ENCODE measurements at places on chromosomes 12 and 14. TPM values are rescaled to one million over a fixed set of nuclear protein-coding genes. Genes with fewer than 3 reads are reported as not detected.

The KERA gene
- not detected for polyA plus RNA-seq

The USP44 gene
- polyA plus RNA-seq: 1.7 TPM

The SIRT4 gene
- polyA plus RNA-seq: 2.5 TPM

- no peaks in the 10 kb centered on the region for H3K27me3 ChIP-seq
- no peaks in the 10 kb centered on the region for H3K36me3 ChIP-seq
- no peaks in the 10 kb centered on the region for H3K4me1 ChIP-seq
- H3K27ac ChIP-seq: no peak overlapping the region
- DNase-seq: no peak
These were observed 150.0 kb upstream of the CRY1 start for GRCh38 chr12:107243341-107243740.

- H3K27me3 ChIP-seq: no peaks in the 10 kb centered on the region
- no peak overlapping the region for H3K27ac ChIP-seq
- no peaks in the 10 kb centered on the region for H3K36me3 ChIP-seq
- H3K4me3 ChIP-seq: no peak overlapping the region
- no peak for DNase-seq
These were observed 25.3 kb upstream of the FAM181A start for GRCh38 chr14:93901813-93902212.

GRCh38 chr12:19901841-19902240 lies 462.5 kb downstream of the AEBP2 start:
- no peaks in the 10 kb centered on the region for H3K27me3 ChIP-seq
- H3K27ac ChIP-seq: no peak overlapping the region
- H3K4me3 ChIP-seq: no peak overlapping the region
- DNase-seq: no peak
- H3K36me3 ChIP-seq: no peaks in the 10 kb centered on the region

DNA sequence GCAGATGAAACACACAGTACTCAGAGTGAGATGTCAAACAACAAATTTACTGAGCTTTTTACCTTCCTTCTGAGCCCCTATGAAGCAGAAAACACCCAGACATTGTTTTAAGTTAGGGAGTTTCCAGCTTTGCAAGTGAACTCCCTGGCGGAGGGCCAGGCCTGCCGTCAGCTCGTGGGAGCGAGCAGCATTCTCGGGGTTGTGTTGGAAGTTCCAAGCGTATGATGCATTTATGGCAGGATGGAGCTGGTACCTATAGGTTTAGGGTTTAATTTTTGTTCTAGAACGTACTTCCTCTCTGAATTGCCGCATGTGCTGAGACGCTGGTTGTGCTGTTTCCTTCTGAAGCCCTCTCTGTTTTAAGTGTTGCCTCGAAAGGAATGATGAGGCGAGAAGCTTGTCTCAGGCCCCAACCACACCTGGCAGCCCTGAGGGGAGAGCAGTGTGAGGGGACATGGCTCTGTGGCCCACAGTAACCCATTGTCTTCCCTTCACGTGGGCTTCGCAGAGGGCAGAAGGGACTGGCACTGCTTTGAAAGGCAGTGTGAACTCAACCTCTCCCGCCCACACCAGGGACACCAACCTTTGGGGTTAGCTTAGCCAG lies 76.6 kb downstream of the SSPN start:
- DNase-seq: peak; percentile 91
- no peaks in the 10 kb centered on the region for H3K4me1 ChIP-seq
- H3K27me3 ChIP-seq: no peaks in the 10 kb centered on the region

DNA sequence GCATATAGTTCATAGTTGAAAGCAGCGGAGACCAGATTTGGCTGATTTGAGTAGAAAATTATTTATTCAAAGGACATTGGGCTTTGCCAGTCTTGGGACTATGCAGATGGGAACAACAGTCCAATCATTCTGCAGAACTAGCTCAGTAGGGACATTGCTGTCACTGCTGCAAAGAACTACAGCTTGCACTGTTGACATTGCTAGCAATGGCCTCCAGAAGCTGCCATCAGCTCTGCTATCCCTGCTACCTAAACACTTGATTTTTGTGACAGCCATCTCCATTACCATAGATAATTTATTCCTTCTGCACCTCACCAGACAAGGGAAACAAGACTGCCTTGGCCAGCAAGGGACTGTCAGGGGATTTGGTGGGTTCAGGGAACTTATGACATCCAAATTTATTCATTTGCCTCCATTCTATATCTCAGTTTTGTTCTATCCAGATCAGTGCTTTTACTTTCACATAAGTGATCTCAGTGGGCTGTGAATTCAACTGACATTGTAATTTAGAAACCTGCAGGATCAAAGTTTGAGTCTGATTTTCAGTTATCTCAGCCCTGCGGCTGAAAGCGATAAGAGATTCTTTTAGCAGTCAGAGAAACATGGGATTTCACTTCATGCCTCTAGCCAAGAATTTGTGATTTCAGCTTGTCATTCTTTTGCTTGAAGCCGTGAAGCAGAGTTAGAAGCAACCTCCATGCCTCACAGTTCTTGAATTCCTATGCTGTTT lies 136.7 kb upstream of the FBXO33 start:
- H3K27me3 ChIP-seq: no peaks in the 10 kb centered on the region
- no peaks in the 10 kb centered on the region for H3K4me1 ChIP-seq
- no peak overlapping the region for H3K27ac ChIP-seq
- no peak overlapping the region for H3K4me3 ChIP-seq
- DNase-seq: no peak

DNA sequence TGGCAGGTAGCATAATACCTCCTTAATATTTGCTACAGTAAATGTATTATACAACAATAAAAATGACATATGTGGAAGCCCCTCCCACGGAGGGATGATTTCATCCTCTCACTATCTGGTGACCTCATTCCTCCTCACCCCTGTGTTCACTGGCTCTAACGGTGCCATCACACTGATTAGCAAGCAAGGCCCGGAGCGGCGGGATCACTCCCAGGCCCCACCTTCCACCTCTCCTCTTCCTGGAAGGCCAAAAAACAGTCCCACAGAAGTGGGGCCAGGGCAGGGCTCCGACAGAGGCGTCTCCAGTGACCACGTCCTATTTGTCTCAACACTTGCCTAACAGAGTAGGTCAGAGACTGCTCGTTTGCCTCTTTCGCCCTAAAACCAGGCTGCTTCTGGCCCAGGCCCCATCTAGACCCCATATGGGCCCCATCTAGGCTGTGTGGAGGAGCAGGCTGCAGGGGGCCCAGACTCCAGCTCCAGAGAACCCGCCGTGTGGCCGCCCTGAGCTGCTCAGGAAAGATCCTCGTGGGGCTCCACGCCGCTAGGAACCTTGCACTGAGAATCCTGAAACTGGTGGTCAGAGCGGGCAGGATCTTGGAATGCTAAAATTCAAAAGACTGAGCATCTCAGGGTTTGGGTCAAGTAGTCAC lies 3.7 kb downstream of the SELPLG start:
- no peak overlapping the region for H3K27ac ChIP-seq
- DNase-seq: peak; percentile 84
- no peaks in the 10 kb centered on the region for H3K27me3 ChIP-seq
- H3K36me3 ChIP-seq: no peaks in the 10 kb centered on the region

DNA sequence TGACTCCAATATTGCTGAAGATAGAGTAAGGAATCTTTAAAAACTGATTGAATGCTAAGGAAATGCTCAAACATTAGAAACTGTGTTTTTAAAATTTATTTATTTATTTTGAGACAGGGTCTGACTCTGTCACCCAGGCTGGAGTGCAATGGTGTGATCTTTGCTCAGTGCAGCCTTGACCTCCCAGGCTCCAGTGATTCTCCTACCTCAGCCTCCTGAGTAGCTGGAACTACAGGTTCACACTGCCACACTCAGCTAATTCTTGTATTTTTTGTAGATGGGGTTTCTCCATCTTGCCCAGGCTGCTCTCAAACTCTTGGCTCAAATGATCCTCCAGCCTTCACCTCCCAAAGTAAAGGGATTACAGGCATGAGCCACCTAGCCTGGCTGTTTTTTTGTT lies 3.3 kb upstream of the DCAF5 start:
- DNase-seq: no peak
- no peaks in the 10 kb centered on the region for H3K4me1 ChIP-seq
- no peak overlapping the region for H3K4me3 ChIP-seq
- no peaks in the 10 kb centered on the region for H3K27me3 ChIP-seq
- no peaks in the 10 kb centered on the region for H3K36me3 ChIP-seq

DNA sequence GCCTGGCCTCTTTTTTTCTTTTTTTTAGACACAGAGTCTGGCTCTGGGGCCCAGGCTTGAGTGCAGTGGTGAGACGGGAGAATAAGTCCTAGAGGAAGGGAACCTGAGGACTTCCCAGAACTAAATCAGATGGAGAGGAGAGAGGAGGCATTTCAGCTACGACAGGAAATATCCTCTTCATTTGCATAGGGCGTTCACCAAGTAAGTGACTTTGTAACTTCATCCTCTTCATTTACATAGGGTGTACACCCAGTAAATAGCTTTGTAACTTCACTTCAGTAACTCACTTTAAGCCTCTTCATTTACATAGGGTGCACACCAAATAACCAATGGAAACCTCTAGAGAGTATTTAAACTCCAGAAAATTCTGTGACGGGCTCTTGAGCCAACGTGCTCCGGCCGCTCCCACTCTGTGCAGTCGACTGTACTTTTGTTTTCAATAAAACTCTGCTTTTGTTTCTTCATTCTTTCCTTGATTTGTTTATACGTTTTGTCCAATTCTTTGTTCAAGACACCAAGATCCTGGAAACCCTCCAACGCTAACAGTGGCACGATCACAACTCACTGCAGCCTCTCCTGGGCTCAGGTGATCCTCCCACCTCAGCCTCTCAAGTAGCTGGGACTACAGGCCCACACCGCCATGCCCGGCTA lies 21.4 kb upstream of the ANKRD9 start:
- no peaks in the 10 kb centered on the region for H3K4me1 ChIP-seq
- H3K36me3 ChIP-seq: no peaks in the 10 kb centered on the region

DNA sequence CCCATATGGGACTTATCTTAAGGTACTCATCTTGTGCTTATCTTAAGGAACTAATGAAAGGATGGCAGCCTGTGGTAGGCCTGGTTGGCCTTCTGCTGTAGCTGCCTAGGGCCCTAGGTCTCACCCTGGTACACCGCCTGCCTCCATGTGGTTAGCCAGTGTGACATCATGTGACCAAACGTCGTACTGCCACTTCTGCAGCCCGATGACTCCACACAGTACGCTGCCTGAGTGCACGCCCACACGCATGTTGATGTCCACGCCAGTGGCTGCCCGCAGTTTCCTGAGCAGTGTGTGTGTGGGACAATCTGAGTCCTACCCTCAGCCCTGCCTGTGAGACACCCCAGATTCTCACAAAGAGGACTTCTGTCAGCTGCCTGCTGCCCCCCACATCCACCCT lies 5.1 kb downstream of the ADCY4 start:
- no peak overlapping the region for H3K4me3 ChIP-seq
- DNase-seq: peak; percentile 89
- H3K27ac ChIP-seq: no peak overlapping the region
- no peaks in the 10 kb centered on the region for H3K27me3 ChIP-seq

GRCh38 chr12:12156116-12156515 lies 85.4 kb downstream of the BCL2L14 start:
- H3K36me3 ChIP-seq: peaks cover 3% of the 10 kb centered on the region
- H3K27ac ChIP-seq: no peak overlapping the region
- no peak overlapping the region for H3K4me3 ChIP-seq

DNA sequence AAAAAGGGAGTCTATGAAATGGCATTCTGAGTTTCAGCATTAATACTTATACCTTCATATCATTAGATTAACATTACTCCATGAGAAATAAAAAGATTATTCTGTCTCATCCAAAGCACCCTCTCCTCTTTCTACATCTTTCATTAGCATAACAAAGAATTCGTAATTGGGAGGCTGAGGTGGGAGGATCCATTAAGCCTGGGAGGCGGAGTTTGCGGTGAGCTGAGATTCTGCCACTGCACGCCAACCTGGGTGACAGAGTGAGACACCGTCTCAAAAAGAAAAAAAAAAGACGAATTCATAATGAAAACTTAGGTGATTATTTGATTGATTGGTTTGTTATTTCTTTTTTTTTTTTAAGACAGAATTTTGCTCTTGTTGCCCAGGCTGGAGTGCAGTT lies 1.8 kb upstream of the CDK17 start:
- H3K27me3 ChIP-seq: no peaks in the 10 kb centered on the region
- DNase-seq: no peak
- H3K4me1 ChIP-seq: no peaks in the 10 kb centered on the region
- no peak overlapping the region for H3K27ac ChIP-seq

DNA sequence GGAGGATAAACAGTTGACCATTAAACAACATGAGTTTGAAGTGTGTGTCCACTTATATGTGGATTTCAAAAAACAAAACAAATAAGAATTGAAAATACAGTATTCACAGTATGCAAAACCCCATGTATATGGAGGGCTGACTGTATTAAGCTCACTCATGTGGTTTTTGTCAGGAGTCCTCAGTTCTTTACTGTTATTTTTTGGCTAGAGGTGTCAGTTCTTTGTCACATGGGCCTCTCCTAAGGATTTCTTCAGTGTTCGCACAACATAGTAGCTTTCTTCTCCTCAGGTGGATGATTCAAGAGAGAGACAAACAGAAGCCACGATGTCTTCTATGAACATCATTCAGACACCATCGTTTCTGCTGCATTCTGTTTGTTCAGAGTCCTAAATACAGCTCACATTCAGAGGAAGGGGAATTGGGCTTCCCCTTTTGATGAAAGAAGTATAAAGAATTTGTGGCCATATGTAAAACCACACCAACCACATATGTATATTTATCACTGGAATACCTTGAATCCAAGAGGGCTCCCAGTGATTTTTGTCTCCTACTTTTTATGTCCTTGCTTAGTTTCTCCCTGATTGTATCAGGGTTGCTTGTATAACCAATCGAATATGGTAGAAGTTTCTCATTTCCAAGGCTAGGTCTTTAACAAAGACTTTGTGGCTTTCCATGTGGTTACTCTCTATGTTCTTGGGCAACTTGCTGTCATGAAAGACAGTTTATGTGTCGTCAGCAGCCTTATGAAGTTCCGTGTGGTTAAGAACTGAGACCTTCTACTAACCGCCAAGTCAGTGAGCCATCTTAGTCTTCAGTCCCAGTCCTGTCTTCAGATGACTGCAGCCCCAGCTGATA lies 18.9 kb downstream of the MNAT1 start:
- no peak overlapping the region for H3K4me3 ChIP-seq
- DNase-seq: no peak
- no peaks in the 10 kb centered on the region for H3K36me3 ChIP-seq
- no peak overlapping the region for H3K27ac ChIP-seq

DNA sequence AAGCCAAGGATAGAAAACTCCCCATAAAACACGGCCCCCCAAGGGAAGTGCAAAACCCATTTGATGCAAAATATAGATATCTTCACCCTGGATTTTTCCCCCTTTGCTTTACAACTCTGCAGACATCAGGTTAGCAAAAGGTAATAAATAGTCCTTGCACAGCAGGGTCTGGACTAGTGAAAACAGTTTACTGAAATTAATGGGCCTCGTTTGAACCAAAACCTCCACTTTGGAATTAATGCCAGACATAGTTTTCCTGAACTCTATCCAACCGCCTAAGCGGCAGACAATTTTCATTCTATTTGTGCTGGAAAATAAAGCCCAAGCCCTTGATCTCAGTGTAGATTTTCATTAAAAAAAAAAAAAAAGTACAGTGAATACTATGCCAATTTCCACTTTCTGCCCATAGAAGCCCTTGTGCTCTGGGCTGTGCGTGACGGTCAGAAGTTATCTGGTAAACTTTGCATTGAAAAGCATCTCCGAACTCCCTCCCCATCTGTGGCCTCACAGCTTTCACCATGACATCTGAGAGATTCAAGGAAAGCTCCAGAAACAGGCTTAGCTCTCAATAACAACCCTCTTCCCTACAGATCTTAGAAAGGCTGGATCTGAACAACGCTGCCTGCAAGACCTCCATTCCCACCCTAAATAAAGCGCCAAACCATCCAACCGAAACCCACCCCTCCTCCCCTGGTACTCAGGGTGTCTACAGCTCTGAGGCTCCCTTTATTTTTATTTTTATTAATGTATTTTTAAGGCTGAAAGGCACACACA lies 11.0 kb upstream of the IRF2BPL start:
- no peak for DNase-seq
- H3K27ac ChIP-seq: peak overlapping the region; percentile 38
- no peak overlapping the region for H3K4me3 ChIP-seq
- peaks cover 8% of the 10 kb centered on the region for H3K4me1 ChIP-seq

Measured in aorta (tissue), 5 donors.